ENCODE measurements at places on chromosomes 4 and X.

DNA sequence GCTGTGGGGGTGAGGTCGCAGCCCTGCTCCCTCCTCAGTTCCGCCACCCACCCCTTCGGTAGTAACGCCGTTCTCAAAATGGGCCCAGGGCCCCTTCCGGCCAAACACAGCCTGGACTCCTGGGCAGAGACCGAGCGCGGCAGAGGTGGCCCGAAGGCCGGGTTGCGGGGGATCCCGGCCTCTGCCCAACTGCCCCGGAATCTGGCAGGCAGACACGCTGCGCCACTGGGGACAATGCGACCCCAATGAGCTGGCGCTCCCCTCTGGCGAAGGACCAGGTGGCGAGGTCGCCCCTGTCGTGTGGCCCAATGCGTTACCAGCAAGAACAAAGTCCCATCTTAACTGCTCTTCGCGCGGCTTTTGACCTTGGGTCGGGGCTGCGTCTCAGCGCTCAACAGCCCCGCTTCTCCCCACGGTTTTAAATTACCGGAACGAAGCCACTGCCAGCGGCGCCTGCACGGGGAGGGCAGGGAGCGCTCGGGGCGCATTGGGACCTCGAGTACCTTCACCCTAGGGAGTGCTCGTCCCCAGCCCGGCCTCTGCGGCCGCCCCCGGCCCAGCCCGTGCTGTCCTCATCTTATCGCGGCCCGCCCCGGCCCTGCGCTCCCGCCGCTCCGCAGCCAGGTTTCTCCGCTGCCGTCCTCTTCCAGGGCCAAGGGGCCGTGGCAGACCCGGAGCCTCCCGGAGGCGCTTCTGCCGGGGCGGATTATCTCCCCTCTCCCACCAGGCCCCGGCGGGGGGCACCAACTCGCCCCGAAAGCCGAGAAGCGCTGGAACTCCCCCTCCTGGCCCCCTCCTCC lies 22.2 kb upstream of the HMX1 start:
- DNase-seq, result no peak

GRCh38 chrX:116009861-116010710 lies 160.5 kb upstream of the AGTR2 start:
- DNase-seq, result no peak

- no peak for DNase-seq
These were observed 1934.2 kb upstream of the IGFBP7 start for GRCh38 chr4:59044286-59044900.

DNA sequence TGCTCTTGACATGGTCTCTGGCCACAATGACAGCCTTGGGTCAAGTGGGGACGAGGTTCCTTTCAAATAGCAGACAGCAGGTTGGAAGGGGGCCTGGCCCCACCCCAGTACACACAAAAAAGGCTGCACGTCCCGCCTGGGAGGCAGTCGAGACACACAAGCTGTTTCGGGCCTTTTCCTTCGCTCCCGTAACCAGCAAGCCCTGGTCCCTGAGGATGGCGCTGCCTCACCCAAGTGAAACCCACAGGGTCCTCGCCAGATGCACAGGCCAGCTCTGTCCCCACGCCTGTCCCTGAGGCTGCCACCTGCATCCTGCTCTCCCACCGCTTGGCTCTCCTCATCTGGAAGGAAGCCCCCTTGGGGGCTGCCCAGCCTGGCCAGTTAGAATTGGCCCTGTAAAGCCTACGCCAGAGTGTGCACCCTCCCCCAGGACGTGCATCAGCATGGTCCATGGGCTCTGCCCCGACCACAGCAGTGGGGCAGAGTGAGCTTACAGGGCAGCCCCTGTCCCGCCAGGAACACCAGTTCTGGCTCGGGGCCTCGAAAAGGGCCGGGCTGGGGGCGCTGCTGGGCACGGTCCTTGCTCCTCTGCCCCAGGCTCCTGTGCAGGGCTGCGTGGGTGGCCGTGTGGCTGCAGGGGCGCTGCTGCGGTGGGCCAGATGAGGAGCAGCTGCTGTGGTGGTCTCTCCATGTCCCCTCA lies 2.0 kb downstream of the CPLX1 start:
- DNase-seq, result no peak

- DNase-seq, result no peak
These were observed 569 bp downstream of the RPS3A start for GRCh38 chr4:151099976-151100417.

- no peak for DNase-seq
These were observed 20.1 kb downstream of the CA5B start for GRCh38 chrX:15758140-15758539.

- peak; percentile 15 for DNase-seq
These were observed 409 bp downstream of the UGDH start for GRCh38 chr4:39526765-39527295.

DNA sequence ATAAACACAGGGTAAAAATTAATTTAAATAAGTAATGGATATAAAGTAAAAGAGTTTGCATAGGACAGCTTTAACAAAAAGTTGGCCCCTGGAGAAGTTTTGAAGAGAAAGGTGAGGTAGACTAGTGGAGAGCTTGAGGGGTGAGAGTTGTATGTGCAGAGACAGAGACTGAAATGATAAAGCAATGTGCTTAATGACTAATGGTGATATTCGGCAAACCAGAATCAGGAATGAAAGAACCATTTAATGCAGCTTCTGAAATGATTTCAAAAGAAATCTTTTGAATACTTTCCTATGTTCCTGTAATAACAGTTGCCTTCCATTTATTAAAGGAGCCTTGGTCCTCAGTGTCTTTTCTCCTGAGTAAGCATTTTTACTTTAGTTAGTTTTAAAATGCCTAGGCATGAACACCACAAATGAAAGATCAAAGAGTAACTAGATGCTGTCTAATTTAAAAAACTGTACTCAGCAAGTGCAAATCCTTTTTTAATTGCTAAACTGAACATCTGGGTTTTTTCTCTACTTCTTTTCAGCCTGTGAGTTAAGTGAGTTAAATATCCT lies 28.5 kb downstream of the CAMK2D start:
- no peak for DNase-seq

- no peak for DNase-seq
These were observed 5.5 kb downstream of the CAMK2D start for GRCh38 chr4:113756005-113756410.

DNA sequence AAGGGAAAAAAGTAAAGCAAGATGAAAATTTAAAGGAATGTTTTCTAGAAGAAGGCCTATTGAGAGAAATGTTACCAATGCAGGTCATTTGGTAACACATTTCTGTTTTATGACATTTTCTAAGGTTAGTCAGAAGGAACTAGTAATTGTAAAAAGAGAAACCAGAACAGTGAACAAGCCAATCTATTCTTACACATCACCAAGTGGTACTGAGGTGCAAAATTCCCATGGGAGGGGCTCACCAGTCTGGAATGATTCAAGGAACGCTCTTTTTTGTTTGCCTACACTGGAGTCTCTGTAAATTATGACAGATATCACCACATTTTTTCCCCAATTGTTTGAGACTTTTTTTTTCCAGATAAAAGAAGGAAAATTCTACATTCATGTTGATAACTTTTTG lies 404.7 kb upstream of the CNKSR2 start:
- no peak for DNase-seq

DNA sequence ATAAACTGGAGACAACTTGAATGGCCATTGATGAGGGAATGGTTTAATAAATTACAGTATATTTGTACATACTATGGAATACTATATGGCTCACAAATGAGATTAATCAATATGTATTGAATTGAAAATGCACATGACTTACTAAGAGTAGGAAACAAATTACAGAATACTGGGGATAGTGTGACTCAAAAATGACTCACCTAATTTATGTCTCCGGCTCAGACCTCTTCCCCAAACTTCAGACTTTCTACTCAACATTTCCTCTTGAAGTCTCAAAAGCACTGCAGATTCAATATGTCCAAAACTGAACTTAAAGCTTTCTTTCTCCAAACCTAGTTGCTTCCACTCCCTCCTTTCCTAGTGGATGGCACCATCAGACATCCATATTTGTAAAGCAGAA lies 28.8 kb upstream of the GRIA3 start:
- no peak for DNase-seq

GRCh38 chr4:32172761-32173160 lies 1452.6 kb downstream of the PCDH7 start:
- no peak for DNase-seq

DNA sequence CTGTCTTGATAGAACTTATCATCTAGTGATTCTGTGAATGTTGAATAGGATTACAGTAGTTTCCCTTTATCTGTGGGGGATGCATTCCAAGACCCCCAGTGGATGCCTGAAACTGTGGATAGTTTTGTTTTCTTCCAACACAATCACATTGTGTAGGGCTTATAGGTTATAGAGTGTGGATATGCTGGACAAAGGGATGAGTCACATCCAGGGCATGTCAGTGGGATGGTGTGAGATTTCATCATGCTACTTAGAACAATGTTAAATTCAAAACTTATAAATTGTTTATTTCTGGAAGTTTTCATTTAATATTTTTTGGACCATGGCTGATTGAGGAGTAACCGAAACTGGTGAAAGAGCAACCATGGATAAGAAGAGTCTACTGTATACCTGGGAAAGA lies 432.3 kb upstream of the ATOH1 start:
- no peak for DNase-seq

GRCh38 chrX:10783451-10783995 lies 163.1 kb upstream of the MID1 start:
- DNase-seq, result no peak

DNA sequence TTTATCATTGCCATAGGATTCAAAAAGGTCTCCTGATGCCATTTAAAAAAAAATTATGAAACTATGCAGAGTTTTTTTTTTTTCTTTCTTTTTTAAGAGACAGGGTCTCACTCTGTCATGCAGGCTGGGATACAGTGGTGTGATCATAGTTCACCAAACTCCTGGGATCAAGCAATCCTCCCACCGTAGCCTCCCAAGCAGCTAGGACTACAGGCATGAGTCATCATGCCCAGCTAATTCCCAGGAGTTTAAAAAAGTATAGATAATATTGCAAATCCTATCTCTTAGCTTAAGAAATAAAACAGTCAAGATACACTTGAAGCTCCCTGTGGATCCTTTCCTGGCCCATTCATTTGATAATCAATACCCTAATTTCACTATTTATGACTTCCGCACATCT lies 58.6 kb upstream of the PRSS48 start:
- DNase-seq, result no peak

DNA sequence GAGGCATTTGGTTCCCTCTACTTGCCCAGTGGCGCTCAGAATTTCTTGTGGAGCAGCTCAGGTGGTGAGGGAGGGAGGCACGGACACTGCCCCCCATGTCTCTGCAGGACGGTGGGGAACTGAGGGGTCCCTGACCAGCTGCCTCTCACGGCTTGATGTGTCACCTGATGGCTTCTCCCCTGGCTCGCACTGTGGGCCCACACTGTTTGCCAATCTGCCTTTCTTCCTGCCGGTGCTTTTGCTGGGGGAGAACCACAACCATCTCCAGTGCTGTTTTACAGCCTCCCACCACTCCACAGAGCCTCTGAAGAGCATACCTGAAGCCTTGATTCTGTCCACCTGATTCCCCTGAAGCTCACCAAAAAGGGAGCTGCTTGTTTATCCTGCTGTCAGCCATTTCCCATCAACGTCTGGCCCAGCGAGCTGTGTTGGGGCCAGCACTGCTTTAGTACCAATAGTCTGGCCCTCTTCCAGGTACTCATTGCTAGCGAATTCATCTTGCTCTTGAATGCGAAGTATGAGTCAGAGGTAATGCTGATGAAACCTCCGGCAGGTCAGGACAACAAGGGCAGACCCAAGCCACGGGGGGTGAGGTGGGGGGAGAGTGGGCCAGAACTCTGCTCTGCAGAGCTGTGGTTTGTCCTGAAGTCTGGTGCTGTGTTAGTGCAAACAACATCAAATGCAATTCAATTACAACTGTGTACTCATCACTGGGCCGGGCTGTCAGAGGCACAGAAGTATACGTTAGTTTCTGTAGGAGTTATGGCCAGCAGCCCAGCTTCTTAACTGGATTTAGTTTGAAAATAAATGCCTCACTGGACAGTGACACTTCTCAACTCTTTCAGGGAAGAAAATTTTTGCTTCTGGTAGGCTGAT lies 208.3 kb upstream of the JADE1 start:
- DNase-seq, result no peak

- DNase-seq, result no peak
These were observed 63.3 kb downstream of the AFAP1 start for GRCh38 chr4:7876201-7876875.

Measured in GM19239 (cell line).